ENCODE measurements at places on chromosomes 5 and 9.

GRCh38 chr9:130759738-130760137 is 66.2 kb downstream of the EXOSC2 start:
- no peak for DNase-seq

DNA sequence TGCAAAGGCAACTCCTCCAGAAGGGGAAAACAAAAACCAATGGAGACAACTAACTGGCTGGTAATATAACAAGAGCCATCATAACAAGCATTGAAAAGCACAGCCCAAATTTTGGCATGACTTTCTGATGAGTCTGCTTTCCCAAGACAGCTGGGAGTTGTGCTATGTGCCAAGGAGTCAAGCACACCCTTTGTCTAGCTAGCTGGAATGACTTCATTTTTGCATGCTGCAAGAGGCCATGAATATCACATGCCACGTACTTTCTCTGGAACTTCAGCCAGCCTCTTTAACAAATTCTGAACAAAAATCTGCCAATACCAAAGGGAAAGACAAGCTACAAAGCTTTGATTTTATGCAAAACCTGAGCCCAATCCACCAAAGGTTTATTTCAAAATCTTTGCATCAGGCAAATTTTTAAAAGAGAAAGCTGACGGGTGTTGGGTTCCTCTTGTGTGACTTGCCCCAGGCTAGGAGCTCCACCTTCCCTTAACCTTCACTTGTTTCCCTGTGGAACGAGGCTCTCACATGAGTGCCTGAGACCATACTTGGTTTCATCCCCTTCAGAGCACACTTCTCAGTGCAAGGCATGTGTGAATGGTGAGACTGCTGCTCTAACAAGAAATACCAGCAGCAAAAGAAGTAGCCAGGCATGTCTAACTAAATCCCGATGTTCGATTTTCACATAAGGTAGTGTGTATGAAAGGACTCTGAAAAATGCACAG is 47.3 kb downstream of the S1PR3 start:
- peak; percentile 74 for DNase-seq

GRCh38 chr9:112012026-112012902 is 115.7 kb downstream of the UGCG start:
- peak; percentile 85 for DNase-seq

- DNase-seq, result peak; percentile 16
These were observed 36.0 kb upstream of the BARHL1 start for GRCh38 chr9:132546148-132547051.

DNA sequence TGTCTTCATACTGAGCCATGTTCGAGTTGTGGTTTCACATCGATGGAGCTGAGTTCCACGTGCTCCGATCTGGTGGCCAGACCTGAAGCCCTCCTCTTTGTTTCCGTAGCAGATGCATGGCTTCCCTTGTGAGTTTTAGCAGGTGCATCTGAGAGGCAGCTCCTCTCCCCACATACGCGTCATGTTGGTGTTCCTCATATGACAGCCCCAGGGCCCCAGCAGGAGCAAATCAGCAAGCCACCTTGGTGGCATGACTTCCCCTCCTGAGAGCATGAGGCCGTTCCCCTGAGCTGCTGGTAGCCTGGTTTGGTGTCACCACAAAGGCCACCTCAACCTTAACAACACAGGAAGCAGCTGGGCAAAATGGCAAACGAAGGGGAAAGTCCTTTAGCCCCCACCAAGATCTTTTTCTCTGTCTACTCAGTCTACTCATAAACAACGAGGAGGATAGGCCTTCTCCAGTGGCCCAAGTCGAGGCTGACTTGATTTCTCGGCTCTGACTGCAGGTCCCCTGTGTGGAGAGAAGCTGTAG is 5.9 kb downstream of the CYFIP2 start:
- DNase-seq, result no peak

DNA sequence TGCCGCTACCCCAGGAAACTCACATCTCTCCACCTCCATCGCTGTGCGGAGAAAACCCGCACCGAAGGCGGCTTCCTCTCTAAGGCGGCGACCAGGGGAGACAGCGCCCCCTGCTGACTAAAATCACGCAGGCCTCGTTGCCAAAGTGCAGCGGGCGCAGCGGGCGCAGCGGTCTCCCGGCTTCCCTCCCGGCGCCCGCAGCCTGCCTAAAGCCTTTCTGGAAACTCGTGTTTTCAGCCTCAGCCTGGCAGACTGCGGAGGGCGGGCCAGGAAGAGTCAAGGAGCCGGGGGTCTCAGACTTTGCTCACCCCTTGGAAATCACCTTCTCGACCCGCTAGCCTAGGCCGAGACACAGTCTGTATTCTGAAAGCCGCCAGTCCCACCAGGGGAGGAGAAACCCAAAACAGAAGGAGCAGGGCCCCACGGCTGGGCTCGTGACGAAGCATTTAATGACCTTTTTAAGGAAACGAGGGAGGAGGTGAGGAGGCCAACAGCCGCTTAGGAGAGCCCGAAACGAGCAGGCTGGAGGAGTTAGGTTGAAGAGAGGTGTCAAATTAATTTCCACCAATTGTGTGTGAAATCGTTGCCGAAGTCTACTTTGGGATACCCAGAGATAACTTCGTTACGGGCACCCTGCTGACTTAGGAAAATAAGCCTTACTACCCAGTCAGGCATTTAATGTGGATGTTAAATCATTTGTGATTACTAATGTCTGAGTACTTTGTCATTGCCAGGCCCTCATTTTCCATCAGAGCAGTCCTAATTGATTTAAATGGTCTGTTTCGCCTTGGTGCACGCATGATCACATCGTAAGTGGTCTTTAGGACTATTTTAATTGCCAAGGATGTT is 7.3 kb upstream of the FOXB2 start:
- DNase-seq, result peak; percentile 35

DNA sequence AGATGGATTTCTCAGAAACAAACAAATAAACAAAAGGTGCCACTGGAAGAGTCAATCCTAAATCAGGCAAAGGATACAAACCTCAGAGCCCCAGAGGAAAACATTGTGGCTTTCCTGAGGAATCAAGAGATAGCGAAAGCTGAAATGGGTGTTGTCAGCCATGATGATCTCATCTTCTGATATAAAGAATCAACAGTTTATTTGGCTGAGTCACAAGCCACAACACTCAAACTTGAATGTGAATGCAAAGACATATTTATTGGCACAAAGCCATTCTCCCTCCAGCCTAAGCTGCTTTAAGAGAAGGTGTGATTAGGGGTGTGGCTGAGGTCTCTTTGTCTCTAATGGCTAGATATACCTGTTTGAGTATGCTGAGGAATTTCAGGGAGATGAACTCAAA is 73.3 kb upstream of the NREP start:
- peak; percentile 84 for DNase-seq

DNA sequence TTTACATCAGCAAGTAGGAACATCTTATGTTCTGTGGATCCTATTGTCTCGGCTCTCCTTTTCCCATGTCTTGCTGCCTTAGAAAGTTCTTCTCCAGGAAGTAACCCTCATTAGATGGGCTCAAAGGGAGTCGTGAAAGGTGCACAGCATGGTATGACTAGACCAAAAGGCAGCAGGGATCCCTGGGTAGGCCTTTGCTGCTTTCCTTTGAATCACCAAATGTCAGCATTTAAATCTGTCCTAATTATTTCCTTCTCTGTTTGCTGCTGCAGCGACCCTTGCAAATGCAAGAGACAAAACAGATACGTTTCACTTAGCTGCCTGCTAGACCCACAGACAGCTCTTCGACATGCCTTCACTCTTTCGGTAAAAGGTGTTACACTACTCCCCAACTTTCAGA is 218.4 kb downstream of the ACTL7B start:
- no peak for DNase-seq

DNA sequence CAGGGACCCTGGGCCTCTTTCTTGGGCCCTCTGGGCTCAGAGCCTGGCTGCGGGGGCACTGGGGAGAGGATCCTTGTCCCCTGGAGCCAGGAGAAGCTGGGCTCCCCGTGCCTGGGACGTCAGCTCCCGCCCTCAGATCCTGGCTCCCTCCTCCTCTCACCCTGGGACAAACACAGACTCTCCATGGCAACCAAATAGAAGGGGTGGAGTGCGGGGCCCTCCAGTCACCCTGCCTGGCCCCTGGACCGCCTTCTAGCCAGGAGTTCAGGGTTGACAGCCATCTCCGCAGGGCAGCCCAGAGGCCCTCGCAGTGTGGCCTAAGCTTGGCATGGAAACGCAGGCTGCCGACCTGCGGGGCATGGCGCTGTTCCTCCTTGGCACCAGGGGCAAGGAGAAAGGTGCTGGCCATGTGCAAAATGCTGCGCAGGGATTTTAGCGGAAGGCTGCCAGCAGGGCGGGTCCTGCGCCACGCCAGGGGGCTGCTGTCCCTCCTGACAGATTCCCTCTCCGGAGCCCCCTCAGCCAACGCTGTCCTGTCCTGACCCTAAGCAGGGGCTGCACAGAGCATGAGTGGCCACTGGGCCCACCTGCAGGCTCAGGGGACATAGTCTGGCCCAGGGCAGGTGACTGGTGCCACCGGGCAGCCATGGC is 1.0 kb downstream of the ZDHHC11 start:
- no peak for DNase-seq

DNA sequence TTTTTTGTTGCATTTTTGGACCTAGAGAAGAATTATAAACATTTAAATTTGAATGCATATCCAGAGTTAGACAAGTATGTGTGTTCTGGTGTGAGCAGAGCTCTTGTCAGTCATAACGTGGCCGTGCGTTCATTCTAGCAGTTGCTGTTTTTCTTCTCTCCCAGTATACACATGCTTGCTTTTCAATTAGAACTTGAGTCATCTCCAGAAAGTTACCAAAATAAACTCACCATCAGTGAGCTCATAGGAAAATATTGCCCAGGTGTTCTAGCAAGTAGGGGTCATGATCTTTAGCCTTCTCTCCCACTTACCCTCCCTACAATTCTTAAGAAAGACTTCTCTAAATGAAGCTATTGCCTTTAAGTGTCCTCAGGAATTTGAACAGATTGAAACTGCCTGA is 247.5 kb upstream of the TUT7 start:
- DNase-seq, result no peak

GRCh38 chr9:132882616-132883015 is 3.9 kb downstream of the SPACA9 start:
- no peak for DNase-seq

DNA sequence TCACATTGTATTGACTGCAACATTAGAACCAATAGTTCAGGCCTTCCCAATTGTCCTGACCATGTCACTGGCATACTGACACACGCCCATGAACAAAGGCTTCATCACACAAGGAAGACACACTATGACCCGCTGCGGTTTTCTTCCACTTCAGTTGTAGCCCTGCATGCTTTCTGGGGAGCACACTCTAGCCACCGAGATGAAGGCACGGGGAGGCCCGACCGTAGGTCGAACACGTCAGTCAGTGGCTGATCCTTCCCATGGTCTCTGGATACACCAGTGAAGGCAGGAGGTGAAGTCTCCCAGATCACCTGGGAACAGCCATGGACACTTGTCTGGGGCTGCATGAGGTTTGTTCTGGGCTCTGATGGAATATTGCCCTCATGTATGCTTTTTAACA is 224.7 kb downstream of the FSTL4 start:
- no peak for DNase-seq

DNA sequence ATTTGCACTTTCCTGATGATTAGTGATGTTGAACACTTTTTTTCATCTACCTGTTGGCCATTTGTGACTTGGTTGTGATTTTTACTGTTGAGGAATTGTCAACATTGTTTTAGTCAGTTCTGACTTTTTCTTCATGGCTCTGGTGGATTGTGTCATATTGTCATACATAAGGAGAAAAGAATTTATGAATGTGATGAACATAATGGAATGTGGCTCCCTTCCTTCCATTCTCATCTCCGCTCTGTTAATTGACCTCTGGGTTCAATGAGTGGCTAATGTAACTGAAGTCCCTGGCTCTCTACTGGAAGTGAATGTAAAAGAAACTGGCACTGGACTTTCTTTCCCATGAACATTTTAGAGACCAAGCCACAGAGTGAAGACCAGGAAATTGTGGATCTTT is 49.2 kb downstream of the KIAA1958 start:
- DNase-seq, result no peak

DNA sequence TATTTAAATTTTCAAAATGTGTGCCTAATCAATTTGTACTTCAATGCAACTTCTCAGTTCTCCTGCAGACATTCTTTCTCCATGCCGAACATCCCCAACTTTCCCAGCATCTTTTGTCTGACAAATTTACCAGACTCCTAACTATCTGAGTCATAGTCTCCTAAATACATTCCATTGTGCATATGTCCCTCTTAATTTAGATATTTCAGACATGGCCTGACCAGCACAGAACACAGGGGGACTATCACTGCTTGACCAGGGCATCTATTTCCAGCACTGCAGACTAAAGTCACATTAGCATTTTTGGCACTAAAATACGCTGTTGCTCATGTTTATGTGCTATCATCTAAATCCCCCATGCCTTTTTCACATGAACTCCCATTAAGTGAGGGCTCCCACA is 71.9 kb downstream of the ITGA1 start:
- DNase-seq, result peak; percentile 72

DNA sequence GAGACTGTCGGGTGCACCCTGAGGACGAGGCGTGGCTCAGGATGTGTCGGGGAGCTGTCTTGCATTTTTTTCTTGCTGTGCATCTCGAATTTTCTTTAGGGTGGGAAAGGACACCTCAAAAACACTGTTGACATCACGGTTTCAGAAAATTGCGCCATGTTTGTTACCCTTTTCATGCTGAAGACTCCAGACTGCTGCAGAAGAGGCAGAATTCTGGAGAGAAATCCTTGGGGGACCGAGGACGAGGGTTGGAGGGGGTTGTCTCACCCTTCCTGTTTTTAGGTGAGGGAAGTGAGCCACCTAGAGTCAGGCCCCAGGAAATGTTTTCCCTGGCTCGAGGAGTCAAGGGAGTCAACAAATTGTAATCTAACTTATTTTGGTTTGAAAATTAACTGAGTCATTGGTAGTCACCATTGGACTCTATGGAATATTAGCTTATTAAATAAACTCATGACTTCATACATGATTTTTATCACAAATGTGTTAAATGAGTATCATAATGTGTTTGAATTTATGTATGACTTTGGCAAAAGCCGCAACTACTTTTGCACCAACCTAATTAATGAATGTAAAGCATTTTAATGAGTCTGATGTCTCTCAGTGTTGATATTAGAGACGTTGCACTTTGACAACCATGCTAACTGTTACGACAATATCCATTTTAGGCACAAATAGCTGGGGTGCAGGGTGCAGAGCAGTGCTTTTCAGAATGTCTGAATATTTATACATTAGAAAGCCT is 724 bp upstream of the LYSMD3 start:
- DNase-seq, result peak; percentile 77

GRCh38 chr9:92728831-92729734 is 35.5 kb downstream of the BICD2 start:
- peak; percentile 78 for DNase-seq

- DNase-seq, result peak; percentile 28
These were observed 24.3 kb upstream of the F2R start for GRCh38 chr5:76691467-76692273.
